Left renal pelvis (tissue), 4 donors: ENCODE measurements at places on chromosomes 7 and 10.

DNA sequence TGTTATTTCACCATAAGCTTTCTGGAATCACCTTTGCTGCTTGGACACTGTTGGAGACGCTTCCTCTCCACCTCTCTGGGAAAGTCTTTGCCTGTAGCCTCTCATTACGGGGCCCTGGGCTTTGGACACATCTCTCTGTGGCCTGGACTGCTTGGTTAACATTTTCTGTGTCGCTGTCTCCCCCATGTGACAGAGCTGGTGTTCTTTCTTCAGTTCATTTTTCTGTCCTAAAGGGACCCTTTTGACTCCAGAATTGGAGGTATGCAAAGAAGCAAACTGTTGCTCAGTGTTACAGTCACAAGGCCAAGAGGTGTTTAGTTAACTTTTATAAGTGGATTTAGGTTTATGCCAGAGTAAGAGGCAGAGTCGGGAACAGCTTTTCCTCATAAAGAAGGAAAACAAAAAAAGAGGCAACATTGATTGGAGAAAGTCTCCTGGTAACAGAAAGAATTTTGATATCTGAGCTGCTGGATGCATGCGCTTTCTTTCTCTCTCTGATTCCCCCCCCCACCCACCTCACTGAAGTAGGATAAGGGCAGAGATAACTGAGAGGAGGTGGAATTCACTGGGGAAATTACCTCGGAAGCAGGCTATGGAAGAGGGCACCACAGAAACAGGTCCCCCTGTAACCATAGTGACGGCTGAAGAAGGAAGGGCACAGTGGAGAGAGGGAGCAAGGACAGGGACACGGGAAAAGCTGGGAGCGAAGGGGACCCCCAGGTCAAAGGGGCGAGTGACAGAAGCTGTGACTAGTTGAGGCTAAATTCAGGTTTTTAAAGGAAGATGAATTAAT lies 57.8 kb downstream of the LGI1 start:
- no peak for DNase-seq

DNA sequence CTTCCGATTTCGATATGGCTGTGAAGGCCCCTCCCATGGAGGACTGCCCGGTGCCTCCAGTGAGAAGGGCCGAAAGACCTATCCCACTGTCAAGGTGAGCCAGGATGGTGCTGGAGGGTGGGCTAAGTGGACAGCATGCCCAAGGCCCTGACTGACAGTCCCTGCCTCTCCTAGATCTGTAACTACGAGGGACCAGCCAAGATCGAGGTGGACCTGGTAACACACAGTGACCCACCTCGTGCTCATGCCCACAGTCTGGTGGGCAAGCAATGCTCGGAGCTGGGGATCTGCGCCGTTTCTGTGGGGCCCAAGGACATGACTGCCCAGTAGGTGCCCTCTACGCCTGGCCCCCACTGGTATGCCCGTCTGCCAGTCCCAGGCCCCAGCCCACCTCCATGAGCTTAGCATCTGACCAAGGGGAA lies 1.2 kb downstream of the NFKB2 start:
- DNase-seq = no peak

- no peak for DNase-seq
Observed at GRCh38 chr10:124465777-124466488, 4.3 kb downstream of the LHPP start.

DNA sequence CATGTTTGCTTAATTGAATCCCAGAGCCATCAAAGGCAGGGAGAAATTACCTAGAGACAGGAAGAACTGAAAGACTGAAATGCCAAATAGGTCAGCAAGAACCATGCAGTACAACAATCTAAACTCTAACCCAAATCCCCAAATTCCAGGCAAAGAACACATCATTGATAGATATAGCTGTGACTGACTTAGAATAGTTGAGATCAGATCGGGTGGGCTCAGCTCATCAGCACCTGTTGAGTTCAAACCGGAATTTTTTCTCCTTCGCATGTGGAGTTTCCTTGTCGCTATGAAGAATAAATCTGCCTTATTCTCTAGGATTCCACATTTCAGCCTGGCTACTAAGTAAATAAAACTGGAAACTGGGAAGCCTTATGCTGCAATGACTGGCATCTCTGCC lies 1.4 kb downstream of the ANKMY2 start:
- no peak for DNase-seq

DNA sequence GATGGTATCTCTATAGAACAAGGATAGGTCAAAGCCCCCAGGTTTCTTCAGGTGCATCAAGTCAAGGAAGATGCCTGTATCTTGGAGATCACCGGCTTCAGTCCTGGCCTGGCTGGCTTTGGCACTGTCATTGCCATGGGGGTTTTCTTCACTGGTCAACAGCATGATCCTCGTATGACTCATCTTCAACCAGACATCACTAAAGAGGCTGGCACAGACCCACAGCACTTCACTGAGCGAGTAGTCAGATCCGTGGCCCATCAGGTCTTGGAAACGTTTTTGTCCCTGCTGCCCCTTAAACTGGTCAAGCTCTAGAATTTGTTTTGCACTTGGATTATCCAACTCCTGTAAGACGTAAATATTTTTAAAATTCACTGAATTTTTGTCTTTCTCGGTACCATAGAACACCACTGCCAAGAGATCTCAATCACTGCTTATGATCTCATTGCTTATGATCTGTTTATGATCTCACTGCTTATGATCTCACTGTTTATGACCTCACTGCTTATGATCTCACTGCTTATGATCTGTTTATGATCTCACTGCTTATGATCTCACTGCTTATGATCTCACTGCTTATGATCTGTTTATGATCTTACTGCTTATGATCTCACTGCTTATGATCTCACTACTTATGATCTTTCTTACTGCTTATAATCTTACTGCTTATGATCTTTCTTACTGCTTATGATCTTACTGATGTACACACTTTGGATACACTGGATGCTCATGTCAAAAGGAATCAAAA lies 135.2 kb downstream of the CYP26A1 start:
- no peak for DNase-seq

- no peak for DNase-seq
Observed at GRCh38 chr7:74087791-74088453, 4.3 kb downstream of the LIMK1 start.

DNA sequence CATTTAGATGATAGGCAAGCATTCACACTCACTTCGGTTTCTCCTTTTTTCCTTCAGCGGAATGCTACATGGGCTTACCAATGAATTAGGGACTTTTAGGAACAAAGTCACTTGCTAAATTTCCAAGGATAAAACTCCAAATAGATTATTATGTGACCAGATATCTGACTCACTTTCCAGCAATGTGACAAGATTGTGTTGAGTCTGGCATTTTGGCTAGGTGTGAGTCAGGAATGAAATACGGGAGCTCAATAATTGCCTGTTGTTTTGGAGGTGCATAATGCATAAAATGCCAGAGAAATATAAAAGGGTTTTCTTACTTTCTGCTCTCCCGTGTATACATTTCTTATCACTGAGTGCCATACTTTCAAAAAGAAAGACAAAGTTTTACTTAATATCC lies 721.1 kb downstream of the KCNMA1 start:
- DNase-seq = no peak

- no peak for DNase-seq
Observed at GRCh38 chr7:18724318-18724717, 228.8 kb downstream of the HDAC9 start.

DNA sequence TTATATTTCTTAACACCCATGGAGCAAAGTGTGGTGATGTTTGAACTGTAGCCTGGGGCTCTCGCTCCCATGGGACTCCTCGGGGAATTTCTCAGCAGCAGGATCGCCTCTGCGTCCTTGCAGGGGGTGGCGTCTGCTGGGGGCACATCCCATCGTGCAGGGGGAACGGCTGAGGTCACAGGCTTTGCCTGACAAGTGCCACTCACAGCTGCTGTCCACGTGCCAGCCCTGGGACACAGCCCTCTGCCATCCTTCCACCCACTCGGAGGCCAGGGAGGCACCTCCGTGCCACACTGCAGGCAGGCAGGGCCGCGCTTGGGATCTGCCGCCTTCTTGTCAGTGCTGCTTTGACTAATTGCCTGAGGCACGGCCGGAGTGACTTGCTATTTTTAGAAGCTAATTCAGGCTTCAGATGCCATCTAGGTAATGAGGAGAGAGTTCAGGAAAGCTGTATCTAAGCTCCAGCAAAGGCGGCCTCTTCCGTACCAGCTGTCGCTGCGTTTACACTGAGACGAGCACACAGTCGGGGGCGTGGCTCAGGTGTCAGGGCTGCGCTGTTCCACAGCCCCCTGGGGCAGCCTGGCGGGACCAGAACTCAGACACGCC lies 45.7 kb downstream of the PITRM1 start:
- peak; percentile 48 for DNase-seq

- no peak for DNase-seq
Observed at GRCh38 chr10:115022733-115023132, 70.4 kb upstream of the ATRNL1 start.

DNA sequence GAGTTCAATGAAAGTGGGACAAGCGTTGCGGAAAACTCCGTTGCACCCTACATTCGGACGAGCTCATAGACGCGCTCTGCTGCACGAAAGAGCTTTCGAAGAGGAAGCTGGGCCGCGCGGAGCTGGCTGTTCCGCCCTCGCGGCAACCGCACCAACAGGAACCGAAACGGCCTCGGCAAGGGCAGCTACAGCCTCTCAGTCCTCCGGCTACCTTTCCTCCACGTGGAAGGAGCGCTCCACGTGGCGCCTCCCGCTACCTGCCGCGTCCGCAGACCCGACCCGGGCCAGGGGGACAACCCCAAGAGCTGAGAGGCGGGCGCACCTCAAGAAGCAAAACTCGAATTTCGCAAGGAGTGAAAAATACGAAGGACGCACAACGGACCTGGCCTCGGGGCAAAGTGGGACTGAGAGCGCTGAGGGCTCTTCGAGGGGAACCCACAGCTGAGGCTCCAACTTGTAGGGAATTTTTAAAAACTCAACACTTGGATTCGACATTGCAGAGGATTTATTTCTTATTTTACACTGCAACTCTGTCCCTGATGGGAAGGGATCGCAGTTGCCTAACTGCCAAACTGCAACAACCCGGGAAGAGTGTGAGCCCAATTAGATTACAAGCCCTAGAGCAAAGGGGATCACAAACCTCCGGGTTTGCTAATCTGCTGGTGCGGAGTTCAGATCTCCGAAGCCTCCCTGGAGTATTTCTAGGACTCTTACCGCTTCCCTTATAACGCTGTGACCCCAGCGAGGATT lies 1.4 kb downstream of the HPSE2 start:
- no peak for DNase-seq

- no peak for DNase-seq
Observed at GRCh38 chr7:150402671-150403321, 23.7 kb downstream of the ZNF775 start.

DNA sequence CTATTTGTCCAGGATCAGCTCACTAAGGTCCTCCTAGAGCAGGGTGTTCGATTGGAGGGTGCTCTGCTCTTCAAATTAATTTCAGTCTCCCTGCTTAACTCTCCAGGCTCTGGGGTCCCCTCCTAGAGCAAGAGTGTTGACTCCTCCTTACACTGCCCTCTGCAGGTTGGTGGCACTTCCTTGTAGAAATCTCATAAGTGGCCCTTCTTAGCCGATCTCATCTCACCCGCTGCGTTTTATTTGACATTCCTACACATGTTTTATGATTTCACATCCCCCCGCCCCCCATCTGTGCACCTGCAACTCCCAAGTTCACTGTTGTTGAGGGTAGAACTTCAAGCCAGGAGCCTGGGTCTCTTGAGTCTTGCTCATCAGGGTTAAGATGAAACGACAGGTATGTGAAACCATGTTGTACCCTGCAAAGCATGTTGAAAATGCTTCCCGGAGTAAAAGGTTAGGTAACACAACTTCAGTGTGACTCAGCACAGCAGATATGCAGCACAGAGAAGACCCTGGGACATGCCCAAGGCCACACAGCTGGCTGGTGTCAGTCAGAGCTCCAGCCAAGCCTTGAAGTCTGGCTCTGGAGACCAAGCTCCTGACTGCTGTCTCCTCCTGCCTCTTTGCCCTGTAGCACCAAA lies 171.2 kb downstream of the PRKAG2 start:
- no peak for DNase-seq

DNA sequence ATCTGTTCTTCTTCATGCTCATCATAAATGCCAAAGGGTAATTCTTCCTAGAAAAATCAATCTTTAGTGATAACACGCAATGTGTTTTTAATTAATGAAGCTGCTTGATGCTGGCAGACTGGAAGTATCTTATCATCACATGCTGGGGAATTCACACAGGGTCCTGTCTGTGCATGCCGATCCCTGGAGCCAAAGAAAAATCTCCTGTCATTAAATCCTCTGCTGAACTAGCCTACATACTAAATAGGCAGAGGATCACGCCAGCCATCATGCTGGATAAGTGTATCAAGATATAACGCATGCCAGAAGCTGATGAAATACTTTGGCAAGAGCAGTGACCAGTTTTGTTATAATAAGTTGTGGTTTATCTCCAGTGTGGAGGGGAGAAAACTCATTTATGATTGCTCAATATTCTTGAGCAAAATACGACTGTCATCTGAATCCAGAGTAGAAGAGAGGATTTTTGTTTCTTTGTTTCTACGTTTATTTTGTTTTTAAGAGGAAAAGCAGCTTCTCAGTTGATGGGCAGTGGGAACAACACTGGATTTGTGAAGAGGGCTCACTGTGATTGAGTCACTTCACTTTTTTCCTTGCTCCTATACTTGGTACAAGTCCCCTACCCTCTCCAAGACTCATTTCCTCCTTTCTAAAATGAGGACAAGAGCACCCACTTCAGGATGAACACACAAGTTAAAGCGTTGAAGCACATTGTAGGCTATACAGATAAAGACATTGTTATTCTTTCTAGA lies 649.1 kb downstream of the TNS3 start:
- DNase-seq = no peak

GRCh38 chr10:110076559-110077318 lies 69.0 kb downstream of the ADD3 start:
- no peak for DNase-seq

DNA sequence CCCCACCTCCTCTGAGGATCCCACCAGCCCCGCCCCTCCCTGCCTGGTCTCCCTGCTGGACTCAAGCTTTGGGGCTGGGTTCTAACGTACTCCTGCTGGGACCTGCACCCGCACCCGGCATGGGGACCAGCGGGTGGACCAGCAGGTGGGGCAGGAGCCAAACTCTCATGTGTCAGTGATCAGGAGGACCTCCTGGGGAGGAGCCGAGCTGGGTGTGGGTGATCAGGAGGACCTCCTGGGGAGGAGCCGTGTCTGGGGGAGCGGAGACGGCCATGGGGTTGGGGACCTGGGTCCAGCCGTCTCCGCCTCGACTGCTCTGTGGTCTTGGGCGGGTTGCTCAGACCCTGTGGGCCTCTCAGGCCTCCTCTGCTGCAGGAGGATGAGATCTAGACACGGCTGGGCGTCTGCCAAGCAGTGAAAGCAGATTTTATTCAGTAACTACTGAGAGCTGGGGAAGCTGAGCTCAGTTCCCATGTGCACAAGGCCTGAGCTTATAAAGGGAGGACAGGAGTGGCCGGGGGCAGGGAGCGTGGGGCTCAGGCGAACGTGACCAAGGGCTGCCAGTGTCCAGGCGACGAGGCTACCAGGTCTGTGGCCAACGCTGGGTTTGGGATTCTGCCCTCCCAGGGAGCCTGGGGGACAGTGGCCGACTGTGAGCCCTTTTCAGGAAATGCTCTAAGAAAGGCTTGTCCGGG lies 33.6 kb upstream of the UTF1 start:
- DNase-seq = no peak

- no peak for DNase-seq
Observed at GRCh38 chr10:78585952-78586351, 482.8 kb upstream of the ZMIZ1 start.
